ENCODE measurements at places on chromosomes 1 and 21.

GRCh38 chr1:51666478-51666877, 49.6 kb downstream of the OSBPL9 start:
- peak; percentile 80 for DNase-seq

DNA sequence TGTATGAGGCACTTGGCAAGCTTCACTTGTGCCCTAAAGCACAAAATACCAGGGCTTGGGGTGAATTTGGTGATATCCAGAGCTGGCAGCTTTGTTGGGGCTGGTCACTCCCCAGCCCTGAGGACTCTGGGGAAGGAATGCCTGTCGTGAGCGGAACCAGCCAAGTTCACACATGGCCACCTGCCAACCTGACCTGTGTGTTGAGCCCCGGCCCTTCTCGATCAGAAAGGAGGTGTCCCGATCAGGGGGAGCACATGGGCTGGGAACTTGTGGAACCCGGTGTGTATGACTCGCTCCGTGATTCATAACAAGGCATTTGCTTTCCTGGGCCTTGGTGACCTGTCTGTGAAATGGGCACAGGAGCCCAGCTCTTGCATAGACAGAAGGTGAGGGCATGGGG, 43.1 kb downstream of the AGPAT3 start:
- no peak for DNase-seq

DNA sequence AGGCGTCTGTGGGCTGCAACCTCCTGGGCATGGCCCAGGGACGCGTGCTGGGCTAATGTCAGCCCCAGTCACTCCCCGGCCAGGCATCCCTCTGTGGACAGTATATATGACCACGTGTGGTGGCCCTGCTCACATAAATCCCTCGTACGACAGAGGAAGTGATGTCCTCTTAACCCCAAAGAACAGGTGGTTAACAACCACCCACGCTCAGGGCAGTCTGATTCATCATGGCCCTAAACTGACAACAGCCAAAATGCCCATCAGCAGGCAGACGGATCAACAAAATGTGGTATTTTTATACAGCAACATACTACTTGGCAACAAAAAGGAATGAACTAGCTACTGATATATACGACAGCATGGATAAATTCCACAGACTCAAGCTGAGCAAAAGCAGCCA, 51.0 kb downstream of the ECE1 start:
- no peak for DNase-seq

GRCh38 chr1:207890136-207890738, 20.7 kb downstream of the CD34 start:
- peak; percentile 60 for DNase-seq

- no peak for DNase-seq
Observed at GRCh38 chr1:179231923-179232322, 2.4 kb upstream of the ABL2 start.

DNA sequence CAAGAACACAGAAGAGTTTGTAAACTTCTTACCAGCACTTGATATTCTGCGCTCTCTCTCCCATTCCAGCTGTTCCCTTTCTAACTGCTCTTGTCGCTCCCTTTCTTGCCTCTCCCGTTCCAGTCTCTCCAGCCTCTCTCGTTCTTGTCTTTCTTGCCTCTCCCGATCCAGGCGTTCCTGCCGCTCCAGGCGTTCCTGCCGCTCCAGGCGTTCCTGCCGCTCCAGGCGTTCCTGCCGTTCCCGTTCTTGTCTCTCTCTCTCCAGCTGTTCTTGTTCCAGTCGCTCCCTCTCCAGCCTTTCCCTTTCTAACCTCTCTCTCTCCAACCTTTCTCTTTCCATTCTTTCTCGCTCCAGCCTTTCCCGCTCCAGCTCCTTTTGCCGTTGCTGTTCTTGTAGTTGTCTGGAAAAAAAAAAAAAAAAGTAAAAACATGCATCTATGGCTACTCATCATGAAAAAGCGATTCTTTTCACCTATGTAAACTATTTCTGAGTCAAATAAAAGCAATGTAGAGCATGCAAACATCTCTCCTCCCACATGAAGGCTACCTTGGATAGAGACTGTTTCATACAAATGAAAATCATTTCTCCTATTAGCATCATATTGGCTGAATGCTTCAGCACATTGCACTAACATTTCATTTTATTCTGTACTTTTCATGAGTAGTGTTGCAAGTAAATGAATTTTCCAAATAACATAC, 91.5 kb upstream of the LBR start:
- no peak for DNase-seq

DNA sequence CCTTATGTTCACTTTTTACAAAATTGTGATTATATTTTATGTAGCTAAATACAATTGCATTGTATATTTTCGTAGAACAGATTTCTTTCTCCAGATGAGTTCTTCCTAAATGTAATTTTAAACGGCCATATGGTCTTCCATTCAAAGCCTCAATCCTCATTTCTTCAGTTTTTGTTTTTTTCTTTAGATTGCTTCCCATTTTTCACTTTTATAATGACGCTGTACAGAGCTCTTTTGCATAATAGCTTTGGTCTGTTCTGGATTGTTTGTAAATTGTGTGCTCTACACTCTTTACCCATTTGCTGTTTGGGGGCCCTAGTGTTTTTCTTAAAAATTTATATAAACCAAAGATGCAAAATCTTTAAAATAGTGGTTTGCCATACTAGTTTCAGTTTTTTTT, 27.8 kb downstream of the AVPR1B start:
- no peak for DNase-seq

- no peak for DNase-seq
Observed at GRCh38 chr1:88321706-88322105, 362.4 kb upstream of the PKN2 start.

DNA sequence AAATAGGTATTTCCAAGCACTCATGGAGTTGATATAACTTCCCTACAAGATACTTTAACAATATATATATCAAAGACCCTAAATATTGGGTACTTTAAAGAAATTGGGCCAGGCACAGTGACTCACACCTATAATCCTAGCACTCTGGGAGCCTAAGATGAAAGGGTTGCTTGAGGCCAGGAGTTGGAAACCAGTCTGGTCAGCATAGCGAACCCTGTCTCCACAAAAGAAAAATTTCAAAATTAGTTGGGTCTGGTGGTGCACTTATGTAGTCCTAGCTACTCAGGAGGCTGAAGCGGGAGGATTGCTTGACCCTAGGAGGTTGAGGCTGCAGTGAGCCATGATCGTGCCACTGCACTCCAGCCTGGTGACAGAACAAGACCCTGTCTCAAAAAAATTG, 393.9 kb upstream of the DEPDC1 start:
- no peak for DNase-seq

- DNase-seq: peak; percentile 0
Observed at GRCh38 chr1:104648269-104648691, 898.6 kb downstream of the AMY1C start.

- DNase-seq: no peak
Observed at GRCh38 chr1:115136106-115136505, 46.8 kb upstream of the TSPAN2 start.

GRCh38 chr1:27858072-27858948, 14.0 kb upstream of the THEMIS2 start:
- DNase-seq: peak; percentile 69

GRCh38 chr1:155304558-155305063, 3.4 kb upstream of the PKLR start:
- no peak for DNase-seq

GRCh38 chr1:98988904-98989555, 15.6 kb downstream of the PLPPR5 start:
- DNase-seq: no peak

DNA sequence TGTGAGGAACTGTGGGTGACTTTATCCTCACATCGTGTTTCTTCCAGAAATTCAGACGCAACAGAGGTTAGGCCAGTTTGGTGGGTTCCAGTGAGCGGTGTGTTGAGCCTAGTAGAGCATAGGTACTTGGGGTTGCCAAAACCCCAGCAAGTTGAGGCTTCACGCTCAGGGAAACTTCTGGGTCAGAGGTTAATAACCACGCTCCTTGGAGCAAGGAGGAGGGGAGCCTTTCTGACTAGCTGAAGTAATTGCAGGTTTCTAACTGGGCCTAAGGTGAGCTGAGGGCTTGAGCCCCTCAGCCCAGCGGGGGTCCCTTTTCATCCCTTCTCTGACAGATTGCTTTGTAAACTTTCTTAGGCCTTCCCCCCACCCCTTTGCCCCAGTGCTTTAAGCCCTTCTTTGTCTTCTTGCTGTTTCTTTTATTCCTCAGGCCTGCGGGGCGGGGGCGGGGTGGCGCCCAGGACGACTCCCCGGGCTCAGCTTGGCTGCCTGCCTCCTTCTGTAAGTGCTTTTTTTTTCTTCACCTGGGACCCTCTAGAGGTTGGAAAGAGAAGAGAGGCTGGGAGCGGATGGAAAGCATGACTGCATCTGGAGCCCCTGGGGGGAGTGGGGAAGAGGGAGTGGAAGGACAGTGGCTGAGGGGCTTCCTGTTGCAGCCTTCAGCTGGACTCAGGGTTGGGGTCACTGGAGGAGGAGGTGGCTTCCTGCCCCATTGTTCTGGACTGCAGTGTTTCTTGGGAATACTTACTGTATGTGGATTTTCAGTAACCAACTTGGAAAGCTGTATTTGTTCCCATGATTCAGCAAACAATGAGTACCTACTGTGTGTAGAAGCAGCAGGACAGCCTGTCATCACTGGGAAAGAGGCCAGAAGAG, 1.3 kb upstream of the ZNF436 start:
- no peak for DNase-seq

DNA sequence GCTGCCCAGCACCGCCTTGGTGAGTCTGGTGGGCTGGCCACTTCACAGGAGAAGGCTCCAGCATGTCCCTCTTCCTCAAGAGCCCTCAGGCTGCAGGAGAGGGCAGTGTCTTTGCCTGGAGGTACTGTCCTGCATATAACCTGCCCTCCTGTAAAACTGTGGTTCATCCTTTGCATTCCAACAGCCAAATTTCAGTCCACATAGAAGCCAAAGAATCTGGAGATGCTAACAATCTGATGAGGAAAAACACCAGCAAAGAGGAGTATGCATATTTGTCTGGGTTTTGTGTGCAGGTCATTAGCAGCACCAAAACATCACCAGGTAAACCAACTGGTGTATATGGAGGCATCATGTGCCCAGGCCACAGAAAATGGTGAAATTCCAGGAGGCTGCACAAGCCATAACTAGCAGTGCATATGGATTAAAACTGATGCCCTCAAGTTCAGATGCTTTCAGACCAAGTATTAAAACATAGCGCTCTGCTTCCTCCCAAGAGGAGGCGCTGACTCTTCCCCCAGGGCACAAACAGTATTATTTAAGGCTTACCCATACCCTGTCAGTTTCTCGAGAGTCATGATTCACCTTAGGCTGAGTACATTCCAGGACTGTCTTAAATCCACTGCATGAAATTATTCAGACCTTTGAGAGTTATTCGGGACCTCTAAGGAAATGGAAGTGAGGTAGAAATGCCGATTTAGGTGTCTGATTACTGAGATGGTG, 150.5 kb upstream of the COA6 start:
- no peak for DNase-seq

GRCh38 chr1:25083481-25084345, 148.6 kb downstream of the SYF2 start:
- DNase-seq: no peak

DNA sequence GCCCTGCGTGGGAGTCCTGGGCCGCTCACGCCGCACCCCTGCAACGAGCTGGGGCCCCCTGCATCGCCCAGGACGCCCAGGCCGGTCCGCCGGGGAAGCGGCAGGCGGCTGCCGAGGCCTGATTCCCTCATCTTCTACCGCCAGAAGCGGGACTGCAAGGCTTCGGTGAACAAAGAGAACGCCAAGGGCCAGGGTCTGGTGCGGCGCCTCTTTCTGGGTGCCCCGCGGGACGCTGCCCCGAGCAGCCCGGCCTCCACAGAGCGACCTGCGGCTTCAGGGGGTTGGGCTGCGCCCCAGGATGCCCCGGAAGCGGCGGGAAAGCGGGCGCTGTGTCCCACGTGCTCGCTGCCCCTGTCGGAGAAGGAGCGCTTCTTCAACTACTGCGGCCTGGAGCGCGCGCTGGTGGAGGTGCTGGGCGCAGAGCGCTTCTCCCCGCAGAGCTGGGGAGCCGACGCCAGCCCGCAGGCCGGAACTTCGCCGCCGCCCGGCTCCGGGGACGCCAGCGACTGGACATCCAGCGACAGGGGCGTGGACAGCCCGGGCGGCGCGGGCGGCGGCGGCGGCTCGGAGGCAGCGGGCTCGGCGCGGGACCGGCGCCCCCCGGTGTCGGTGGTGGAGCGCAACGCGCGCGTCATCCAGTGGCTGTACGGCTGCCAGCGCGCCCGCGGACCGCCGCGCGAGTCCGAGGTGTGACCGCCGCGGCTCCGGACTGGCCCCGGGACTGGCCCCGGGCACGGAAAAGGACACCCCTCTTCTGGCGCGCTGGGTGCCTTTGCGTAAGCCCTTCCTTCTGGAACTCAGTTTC, 2.7 kb downstream of the FAM110D start:
- no peak for DNase-seq

DNA sequence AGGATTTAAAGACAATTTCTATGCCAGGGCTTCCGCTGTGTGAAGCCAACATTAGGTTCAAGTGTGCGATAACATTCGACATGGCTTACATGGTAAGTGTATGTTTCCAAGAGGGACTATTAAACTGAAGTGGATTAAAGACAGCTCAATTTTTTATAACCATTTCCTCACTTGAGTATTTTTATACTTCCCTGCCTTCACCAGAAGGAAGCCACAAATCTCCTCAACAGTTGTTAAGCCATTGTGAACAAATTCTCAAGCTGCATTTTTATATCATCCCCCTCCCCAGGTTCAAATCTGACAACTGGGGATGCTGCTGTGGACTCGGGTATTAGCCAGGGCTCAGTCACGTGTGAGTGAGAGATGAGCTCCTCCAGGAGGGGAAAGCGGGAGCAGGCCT, 116.3 kb downstream of the RHOU start:
- DNase-seq: no peak

GRCh38 chr1:67404212-67404620, 26.0 kb downstream of the SERBP1 start:
- DNase-seq: peak; percentile 9

GRCh38 chr21:21196087-21196486, 197.9 kb downstream of the NCAM2 start:
- no peak for DNase-seq

DNA sequence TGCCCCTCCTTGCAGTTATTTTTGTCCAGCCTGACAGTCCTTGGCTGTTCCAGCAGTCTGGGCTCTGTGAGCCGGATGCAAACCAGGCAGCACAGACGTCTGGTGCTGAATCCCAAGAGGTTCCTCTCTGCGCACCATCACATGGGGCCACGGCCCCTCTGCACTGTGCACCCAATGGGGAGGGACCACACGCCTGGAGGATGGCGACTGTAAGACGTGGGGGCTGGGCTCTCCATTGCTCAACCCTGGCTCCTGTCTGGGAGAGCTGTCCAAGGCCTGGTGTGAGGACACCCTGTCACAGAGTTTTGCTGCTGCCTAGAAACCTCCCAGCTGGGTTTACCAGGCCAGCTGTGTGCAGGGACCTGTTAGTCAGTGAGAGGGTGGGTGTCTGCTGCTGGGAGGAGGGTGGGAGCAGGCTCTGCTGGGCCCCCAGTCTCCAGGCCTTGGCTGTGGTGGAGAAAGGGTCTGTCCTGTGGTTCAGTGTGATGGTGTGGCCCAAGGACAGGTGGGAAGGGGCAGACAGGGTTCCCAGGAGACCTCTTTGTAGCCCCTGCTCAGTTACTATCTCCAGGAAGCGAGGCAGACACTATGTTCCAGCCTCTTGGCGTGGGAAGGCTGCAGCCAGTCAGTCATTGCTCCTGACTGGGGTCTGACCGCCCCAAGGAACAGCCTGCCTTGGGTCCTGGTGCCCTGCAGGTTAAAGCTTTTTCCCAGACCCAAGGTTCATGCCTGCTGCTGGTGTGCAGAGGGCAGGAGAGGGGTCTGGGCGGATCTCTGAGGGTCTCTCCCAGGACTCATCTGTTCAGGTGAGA, 13.8 kb downstream of the HEYL start:
- DNase-seq: no peak
